ENCODE measurements at places on chromosomes 1 and 21.

GRCh38 chr1:1291548-1292441 is 11.6 kb downstream of the SCNN1D start:
- H3K27me3 ChIP-seq = peaks cover 3% of the 10 kb centered on the region
- no peak for DNase-seq
- no peaks in the 10 kb centered on the region for H3K4me1 ChIP-seq
- H3K36me3 ChIP-seq = peaks cover 8% of the 10 kb centered on the region
- H3K27ac ChIP-seq = no peak overlapping the region
- no peak overlapping the region for H3K4me3 ChIP-seq

DNA sequence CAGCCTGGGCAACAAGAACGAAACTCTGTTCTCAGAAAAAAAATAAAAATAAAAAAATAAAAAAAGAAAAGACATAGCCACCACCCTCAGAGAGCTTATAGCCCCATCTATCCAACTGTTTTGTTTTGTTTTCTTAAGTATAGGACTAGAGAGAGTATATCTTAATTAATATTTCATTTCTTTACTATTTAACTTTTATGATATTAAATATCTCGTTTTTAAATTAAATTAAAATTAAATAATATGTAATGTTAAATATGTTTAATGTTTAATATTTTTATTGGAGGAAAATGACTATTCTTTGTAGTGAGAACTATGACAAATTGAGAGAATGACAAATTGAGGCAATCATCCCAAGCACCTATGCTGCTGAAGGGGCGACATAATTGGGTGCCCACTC is 33.1 kb upstream of the YTHDF2 start:
- H3K27me3 ChIP-seq = no peaks in the 10 kb centered on the region
- no peak overlapping the region for H3K27ac ChIP-seq
- H3K36me3 ChIP-seq = no peaks in the 10 kb centered on the region
- DNase-seq = no peak
- no peaks in the 10 kb centered on the region for H3K4me1 ChIP-seq

- H3K27ac ChIP-seq = no peak overlapping the region
- H3K36me3 ChIP-seq = no peaks in the 10 kb centered on the region
- H3K4me3 ChIP-seq = no peak overlapping the region
These were observed 4.3 kb upstream of the C1QTNF12 start for GRCh38 chr1:1250786-1251284.

DNA sequence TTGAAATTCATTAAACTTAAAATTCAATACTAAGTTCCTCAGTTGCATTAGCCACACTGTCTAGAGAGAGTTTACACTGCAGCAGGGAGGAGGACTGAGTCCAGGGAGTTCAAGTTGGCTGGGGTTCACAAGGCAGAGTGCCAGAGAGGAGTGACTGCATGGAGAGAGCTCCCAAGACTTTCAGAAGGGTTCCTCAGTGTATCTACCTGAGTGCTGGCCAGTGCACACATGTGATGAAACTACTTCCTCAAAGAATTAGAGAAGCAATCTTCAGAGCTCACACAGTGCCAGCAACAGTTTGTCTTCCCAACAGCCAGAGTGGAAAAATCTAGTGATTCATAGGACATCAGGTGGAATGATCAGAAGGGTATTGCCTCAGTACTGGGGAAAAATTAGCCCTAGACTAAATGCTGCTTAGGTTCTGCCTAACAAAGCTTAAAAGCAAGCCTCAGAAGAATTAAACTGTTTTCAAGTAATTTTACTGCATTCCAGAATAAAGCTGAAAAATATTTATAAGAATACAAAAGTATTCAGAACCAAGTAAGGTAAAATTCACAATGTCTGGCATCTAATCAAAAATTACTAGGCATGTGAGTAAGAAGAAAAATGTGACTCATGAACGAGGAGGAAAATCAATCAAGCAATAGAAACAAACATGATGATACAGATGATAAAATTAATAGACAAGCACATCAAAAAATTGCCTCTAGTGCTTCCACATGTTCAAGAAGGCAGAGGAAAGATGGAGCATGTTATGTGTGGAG is 10.4 kb upstream of the WNT3A start:
- H3K4me1 ChIP-seq = no peaks in the 10 kb centered on the region
- no peak overlapping the region for H3K4me3 ChIP-seq
- no peak overlapping the region for H3K27ac ChIP-seq
- no peaks in the 10 kb centered on the region for H3K27me3 ChIP-seq
- H3K36me3 ChIP-seq = no peaks in the 10 kb centered on the region

- no peaks in the 10 kb centered on the region for H3K36me3 ChIP-seq
- H3K4me3 ChIP-seq = no peak overlapping the region
- DNase-seq = no peak
- H3K27me3 ChIP-seq = no peaks in the 10 kb centered on the region
- no peak overlapping the region for H3K27ac ChIP-seq
- no peaks in the 10 kb centered on the region for H3K4me1 ChIP-seq
These were observed 5.1 kb upstream of the PTPRC start for GRCh38 chr1:198633675-198634121.

Measured in gastrocnemius medialis (tissue), 4 donors.